GDM1 (cell line): ENCODE measurements at places on chromosomes 3 and 15.

DNA sequence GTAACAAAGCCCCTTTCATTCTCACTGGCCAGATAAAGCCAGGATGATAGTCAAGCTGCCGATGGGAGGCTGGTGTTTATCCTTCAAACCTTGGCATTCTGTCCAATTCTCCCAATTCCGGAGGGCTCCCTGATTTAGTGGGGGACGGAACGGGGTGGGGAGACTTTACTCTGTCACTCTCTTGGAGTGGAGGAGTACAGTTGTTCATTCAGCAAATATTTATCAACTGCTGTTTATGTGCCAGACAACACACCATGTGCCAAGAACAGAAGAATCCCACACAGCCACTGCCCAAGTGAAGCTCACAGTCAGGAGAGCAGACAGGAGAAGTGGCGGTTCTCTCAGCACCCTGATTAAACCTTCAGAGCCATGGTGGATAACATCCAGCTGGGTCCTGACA lies 63.3 kb downstream of the WNT5A start:
- no peak for DNase-seq

- no peak for DNase-seq
Measured at GRCh38 chr3:66265649-66266048, 44.8 kb downstream of the SLC25A26 start.

GRCh38 chr3:54557538-54558428 lies 370.1 kb downstream of the LRTM1 start:
- no peak for DNase-seq

GRCh38 chr3:147423537-147423797 lies 14.3 kb downstream of the ZIC1 start:
- DNase-seq, result no peak

DNA sequence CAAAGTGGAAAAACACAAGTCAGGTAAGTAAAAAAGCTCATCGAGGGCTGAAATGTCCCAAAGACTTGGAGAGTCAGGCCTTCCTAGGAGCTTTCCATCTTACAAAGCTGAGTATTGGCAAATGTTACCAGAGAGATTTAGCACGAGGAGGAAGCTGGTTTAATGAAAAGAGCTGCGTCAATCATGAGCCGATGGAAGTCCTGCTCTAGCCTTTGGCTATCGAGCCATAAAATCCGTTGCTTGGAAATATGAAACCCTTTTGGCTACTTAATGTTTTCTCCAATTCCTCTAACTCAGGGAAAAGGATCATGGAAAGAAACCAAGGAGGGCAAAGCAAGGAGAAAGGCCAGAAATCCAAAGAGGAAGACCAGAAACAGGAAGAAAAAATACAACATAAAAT lies 1074.6 kb downstream of the FHIT start:
- DNase-seq, result no peak

DNA sequence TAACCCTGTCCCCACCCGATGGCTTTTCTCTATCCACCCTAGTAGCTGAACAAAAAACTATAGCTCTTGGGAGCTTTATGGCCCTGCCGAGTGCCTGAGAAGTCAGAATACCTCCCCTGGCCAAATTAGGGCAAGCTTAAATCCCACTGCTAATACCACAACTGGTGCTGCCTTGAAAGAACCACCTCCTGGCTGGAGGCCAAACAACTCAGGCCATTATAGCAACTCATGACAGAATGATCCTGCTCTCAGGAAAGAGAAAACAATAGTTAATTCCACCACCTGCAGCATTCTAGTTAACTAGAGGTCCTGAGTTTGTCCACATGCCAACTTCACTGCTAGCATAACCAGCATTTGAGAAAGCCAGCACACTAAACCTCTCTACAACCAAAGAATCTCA lies 123.2 kb downstream of the RTP4 start:
- DNase-seq, result no peak
